Right atrium auricular region (tissue), 2 donors: ENCODE measurements at places on chromosomes 5 and 9. TPM values are rescaled to one million over a fixed set of nuclear protein-coding genes. Genes with fewer than 3 reads are reported as not detected.

The C5orf52 gene
- not detected for total RNA-seq

The FAM151B gene
- 1.8 TPM for total RNA-seq

The RNF183 gene
- total RNA-seq = not detected

The ORM2 gene
- not detected for total RNA-seq

The LCP2 gene
- 3.9 TPM for total RNA-seq

The BNC2 gene
- total RNA-seq = 77.6 TPM

The RORB gene
- total RNA-seq = 0.55 TPM

The PCDHGA11 gene
- total RNA-seq = 4.5 TPM

The MLANA gene
- total RNA-seq = not detected

The PDGFRB gene
- total RNA-seq = 68.3 TPM

The GABRA6 gene
- total RNA-seq = not detected

The IL13 gene
- not detected for total RNA-seq

DNA sequence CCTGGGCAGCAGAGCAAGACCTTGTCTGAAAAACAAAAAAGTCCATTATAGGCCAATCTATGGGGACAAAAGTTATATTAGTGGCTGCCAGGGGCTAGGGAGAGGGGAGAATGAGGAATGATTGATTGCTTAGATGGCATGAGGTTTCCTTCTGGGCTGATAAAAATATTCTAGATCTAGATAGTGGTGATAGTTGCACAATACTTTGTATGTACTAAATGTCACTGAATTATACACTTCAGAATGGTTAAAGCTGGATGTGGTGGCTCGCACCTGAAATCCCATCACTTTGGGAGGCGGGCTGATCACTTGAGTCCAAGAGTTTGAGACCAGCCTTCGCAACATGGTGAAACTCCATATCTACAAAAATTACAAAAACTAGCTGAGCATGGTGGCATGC is 42.8 kb upstream of the TEX48 start:
- no peak for DNase-seq

DNA sequence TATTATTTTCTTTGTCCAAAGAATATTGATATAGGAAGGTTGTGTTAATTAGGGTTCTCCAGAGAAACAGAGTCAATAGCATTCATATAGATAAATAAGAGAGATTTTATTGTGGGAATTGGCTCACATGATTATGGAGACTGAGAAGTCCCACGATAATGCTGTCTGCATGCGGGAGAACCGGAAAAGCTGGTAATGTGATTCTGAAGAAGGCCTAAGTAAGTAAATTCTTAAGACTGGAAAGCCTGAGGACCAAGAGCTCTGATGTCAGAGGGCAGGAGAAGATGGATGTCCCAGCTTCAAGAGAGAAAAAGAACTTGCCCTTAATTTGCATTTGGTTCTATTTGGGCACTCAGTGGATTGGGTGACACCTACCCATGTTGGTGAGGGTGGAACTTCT is 307.4 kb upstream of the C9orf72 start:
- DNase-seq = no peak

- no peak for DNase-seq
These were observed 232.8 kb downstream of the NR2F1-AS1 start for GRCh38 chr5:93348231-93348630.

DNA sequence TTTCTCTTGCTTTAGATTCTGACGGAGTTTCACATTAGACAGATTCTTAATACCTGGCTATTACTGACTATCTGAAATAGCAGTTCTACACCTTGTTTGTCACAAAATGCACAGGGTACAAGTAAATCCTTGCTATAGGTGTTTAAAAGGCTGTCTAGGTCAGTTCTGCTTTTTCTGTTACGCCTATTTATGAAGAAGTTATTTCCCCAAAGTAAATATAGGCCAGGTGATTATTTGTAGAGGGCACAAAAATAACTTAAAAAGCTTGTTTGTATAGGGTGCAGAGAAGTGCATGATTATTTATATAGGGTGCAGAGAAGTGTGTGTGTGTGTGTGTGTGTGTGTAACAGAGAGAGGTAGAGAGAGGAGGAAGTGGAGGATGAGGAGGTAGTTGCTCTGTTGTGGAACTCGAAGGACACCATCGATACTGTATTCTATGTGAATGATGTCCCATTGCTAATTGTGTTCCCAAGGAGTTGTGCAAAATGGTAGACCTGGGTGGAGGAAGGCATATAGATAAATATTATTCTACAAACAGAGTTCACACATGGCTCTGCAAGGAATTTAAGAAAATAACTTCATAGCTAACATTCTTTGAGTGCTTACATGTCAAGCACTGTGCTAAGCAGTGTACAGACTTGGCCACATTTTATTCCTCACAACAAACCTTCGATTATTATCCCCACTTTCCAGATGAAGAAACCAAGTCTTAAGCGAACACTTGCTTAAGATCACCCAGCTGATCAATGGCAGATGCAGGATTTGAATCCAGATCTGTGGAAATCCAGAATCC is 96.3 kb upstream of the EQTN start:
- DNase-seq = no peak

DNA sequence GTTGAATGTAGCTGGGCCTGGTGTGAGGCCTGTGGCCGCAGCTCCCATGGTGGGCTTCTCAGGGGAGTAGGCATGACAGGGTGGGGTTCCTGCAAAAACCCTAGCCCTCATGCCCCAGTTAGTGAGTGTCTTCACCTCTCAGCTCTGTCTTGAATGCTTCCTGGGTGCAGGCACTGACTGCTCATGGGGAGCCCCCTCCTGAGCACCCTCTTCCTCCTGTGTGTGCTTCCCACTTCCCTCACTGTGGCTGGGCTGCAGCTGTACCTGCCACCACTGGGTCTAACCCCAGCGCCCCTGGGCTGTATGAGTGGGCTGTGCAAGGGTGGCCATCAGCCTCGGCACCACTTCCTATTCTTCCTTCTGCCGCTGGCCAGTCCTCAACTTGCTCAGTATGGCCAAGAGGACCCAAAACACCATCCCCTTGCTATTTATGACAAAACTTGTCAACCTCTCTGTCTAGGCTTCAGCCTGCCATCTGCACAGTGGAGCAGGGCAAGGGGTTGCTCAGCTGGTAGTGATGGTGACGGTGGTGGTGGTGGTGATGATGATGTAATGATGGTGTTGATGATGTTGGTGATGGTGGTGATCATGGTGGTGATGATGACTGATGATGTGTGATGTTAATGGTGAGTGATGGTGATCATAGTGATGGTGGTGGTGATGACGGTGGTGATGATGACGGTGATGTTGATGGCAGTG is 67.5 kb downstream of the RXRA start:
- no peak for DNase-seq

GRCh38 chr5:81313686-81314085 is 12.3 kb downstream of the ZCCHC9 start:
- no peak for DNase-seq

GRCh38 chr5:143251946-143252345 is 151.5 kb downstream of the NR3C1 start:
- no peak for DNase-seq

DNA sequence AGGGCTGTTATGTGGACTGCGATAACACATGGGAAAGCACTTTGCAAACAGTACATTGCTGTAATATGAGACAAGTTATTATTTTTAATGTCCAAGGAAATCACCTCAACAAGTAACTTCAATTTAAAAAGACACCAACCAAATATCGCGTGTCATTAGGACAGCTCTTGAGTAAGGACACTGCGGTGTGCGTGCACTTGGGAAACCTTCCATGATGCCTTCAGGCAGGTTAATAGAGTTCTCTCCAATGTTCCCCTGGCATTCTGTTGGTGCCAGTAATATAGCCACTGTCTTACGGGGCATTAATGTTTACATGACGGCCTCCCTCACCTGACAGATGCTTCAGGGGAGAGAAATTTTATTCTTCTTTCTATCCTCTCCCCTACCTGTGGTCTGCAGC is 42.9 kb downstream of the TTLL11 start:
- DNase-seq = no peak

- no peak for DNase-seq
These were observed 294.5 kb upstream of the TAS2R1 start for GRCh38 chr5:9924614-9925013.

DNA sequence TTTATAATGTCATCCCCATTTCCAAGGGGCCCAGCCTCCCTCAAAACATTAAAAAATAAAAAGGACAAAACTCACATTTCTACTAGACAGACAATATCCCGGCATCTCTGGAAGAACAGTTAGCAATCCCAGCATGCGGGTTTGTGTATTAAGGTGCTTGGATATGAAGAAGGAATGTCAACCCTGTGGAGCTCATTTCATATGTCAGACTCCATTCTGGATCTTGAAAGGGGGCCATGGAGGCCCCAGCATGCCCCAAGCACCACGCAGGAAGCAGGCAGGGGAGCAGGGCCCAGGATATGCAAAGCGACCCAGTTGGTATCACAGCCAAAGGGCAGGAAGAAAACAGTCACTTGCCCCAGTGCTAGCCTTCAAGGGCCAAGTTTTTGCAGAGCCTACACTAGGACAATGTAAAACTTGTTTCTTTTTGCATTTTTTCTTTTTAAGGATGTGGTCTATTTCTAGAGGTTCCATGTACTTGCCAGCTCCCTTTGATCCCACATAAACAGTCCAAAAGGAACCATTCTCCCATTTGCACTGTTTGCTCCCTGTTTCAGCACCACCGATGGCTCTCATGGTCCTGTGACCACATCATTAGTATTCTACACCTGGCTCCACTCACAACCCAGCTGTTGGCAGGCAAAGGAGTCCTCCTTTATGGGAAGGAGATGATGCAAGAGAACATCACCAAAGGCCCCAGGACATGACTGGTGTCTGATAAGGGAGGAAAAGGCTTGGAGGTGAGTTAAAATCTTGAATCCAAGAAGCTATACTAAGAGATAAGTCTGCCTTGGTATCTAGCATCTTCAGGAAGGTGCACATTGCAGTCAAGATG is 58.3 kb downstream of the FGF1 start:
- DNase-seq = no peak

- DNase-seq = no peak
These were observed 128.0 kb upstream of the MSX2 start for GRCh38 chr5:174596429-174596828.

DNA sequence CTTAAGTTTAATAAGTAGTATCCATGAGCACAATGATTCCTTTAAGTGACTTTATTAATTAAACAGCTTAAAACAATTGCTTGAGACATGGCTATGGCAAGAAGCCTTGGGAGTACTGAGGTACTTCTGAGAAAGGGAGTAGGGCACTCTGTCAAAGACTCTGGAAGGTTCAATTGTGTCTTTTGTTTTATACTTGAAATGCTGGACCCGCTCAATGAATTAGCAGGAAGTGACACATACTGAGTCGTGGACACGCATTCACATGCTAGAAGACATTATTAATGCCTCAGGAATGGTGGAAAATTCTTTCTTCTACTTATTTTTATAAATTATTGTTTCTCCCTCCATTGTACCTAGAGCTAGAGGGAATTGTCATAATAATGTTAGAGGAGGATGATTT is 347.3 kb upstream of the ZNF608 start:
- DNase-seq = no peak

DNA sequence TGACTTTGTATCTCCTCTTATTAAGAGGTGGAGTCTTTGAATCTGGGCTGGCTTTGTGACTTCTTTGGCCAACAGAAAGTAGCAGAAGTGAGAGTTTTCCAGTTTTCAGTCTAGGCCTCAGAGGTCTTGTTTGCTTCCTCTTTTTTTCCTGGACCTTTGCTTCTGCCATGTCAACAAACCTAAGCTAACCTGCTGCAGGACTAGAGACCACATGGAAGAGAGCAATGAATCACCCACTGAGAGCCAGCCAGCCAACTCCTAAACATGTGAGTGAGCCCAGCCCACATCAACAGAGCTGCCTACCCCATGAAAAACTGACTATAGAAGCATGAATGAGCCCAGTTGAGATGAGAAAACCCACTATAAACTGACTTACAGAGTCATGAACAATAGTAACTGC is 29.9 kb downstream of the MRPL22 start:
- DNase-seq = no peak

GRCh38 chr9:100027543-100027942 is 71.3 kb downstream of the ERP44 start:
- DNase-seq = no peak

DNA sequence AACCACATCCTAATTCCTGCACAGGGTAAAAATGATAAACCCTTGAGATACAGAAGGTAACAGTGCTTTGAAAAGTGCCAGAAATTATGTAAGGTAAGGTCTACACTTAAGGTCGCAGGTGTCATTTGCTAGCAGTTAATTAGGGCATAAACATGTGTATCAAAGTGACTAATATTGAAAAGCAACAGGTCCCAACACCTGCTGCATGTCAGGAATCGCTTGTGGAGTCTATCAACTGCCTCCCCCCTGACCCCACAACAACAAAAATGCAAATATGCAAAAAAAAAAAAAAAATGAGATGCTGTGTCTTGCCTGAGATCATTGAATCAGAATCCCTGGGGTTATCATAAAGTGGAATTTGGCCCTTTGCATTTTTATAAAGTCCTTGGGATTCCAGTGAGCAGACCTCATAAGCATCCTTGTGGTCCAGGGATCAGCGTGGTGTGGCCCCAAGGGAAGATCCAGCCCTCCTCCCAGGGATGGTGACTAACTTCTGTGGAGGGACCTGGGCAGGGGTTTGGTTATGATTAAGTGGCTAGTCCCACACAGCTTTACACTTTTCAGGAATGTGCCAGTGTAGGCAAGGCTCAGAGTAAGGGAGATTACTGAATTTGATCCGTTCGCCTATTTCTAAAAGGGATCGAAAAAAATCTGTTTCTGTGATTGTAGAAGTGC is 92.5 kb upstream of the TNFSF8 start:
- no peak for DNase-seq

DNA sequence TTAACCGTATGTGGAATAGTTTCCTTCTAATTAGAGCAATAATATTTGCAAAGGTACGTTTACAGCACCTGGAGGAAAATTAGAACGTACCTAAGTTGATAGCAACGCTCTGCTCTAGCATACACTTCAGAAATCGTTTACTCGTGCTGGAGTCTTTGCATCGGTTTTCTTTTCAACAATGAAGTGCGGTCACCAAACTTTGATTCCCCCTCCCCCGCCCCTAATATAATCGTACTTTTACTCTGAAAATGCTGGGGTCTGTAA is 506 bp downstream of the ADAMTS19 start:
- DNase-seq = no peak

DNA sequence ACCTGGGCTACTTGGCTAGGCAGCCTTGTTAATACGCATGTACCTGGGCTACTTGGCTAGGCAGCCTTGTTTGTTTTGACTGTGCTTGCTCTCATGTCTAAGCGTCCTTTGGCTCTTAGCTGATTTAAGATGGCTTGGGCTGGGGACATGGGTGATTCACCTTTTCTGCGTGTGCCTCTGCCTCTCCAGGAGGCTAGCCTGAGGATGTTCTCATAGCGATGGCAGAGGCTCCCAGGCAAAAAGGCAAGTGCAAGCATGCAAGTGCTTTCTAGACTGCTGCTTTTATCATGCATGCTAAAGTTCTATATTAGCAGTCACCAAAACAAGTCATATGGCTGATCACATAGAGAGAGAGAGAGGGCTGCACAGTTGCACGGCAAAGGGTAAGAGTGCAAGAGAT is 300.5 kb downstream of the IRX1 start:
- no peak for DNase-seq

GRCh38 chr5:95958310-95959014 is 3.2 kb downstream of the ELL2 start:
- DNase-seq = no peak

- no peak for DNase-seq
These were observed 57.6 kb downstream of the PTCH1 start for GRCh38 chr9:95459178-95459577.
